ENCODE measurements at places on chromosomes 2 and 18. TPM values are rescaled to one million over a fixed set of nuclear protein-coding genes. Genes with fewer than 3 reads are reported as not detected.

DNA sequence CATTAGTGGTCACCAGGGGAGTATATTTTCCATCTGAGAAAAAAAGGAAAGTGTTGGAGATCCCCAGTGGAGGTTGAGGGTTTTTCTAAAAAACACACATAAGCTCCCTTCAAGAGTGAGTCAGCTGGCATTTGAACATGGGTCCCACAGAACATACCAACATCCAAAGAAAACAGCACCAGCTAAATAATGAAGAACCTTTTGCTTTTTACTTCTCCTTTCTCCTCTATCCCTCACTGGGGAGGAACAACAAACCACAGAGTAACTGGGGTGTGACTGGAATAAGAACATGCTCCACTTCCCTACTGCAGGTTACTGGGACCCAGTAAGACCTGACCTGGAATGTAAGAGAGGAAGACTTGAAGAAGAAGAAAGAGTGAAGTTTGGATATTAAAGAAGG lies 56.5 kb upstream of the RAPH1 start:
- no peak for DNase-seq

DNA sequence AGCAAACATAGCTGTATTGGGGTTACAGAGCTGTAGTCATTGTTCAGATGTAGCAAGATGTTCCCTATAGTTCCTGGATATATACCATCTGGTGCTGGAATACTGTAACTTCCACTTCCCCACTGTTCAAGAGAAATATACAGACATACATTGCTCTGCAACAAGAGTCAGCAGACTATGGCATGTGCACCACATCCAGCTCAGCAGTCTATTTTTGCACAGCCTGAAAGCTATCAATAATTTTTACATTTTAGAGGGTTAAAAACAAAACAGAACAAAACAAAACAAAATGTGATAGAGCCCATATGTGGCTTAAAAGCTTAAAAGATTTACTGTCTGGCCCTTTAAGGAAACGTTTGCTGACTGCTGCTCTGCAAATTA lies 31.8 kb upstream of the VIT start:
- DNase-seq: no peak

GRCh38 chr2:216535454-216535995 lies 36.9 kb downstream of the RPL37A start:
- DNase-seq: peak; percentile 44

DNA sequence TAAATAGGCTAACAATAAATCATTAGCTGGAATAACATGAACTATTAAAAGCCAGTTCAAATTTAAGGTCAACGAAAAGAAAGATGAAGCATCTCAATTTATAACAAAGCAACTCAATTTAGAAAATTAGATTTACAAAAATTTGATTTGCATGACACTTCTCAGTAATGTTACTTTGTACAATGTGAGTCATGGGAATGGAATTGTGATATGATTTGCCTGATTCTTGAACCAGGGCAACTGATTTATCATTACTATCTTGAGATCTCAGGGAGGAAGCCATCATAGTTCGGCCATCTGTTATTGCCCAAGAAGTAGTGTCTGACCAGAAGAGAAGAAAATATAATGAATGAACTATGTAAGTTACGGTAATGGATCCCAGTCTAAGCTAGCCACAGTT lies 193.1 kb downstream of the RIT2 start:
- no peak for DNase-seq

DNA sequence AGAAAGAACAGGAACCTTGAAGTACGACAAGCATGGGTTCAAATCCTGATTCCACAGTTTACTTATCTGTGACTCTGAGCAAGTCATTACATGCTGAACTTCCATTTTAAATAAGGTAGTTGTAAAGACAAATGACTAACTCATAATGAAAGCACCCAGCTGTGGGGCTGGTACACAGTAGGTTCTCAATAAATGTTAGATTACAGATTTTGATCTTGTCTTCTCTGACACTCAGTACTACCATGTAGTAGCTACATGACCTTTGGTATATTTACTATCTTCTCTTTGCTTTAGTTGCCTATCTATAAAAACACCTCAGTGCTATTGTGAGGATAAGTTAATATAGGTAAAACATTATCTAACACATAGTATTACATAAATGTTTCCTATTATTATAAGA lies 3.2 kb downstream of the TRAK2 start:
- no peak for DNase-seq

GRCh38 chr2:124482551-124482950 lies 457.5 kb downstream of the CNTNAP5 start:
- no peak for DNase-seq

GRCh38 chr2:157271590-157272203 lies 14.2 kb downstream of the GALNT5 start:
- no peak for DNase-seq

GRCh38 chr18:76467371-76468190 lies 27.5 kb downstream of the ZNF516 start:
- DNase-seq: peak; percentile 85

DNA sequence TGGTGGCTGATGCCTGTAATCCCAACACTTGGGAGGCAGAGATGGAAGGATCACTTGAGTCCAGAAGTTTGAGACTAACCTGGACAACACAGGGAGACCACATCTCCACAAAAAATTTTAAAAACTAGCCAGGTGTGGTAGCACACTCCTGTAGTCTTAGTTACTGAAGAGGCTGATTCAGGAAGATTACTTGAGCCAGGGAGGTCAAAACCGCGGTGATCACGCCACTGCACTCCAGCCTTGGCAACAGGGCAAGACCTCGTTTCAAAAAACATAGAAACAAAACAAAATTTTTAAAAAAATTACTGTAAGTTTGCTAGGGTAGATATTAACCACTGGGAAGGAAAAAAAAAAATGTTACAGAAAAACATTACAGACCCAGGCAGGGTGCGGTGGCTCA lies 5.8 kb downstream of the ATL2 start:
- no peak for DNase-seq

DNA sequence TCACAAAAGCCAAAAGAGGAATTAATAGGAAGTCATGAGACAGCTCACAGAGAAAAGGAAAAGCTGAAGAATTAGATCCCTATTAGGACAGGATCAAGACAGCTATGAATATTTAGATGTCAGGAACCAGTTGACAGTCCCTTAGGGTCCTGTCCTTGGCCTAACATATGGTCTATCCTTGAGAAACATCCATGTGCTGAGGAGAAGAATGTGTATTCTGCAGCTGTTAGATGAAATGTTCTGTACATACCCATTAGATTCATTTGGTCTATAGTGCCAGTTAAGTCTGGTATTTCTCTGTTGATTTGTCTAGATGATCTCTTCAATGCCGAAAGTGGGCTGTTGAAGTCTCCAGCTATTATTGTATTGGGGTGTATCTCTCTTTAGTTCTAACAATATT lies 37.6 kb upstream of the SLC40A1 start:
- no peak for DNase-seq

DNA sequence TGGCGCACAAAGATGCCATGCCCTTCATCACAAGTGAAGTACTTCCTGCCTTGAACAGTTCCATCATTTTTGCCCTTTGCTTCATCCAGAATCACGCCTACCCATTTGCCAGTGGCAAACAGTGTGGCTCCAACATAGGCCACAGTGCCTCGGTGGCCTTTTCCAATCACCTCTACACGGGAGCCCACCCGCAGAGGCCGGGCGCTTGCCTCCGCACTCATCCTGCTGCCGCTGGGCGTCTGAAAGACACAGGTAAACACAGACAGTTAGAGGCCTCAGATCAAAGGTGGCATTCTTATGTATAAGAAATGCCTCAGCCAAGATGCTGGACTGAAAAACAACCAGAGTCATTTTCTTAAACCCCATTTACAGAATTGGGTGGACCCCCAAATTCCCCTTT lies 2.1 kb downstream of the DCTN1 start:
- no peak for DNase-seq

GRCh38 chr2:160680974-160681373 lies 187.4 kb upstream of the RBMS1 start:
- DNase-seq: no peak

- no peak for DNase-seq
Measured at GRCh38 chr2:28411166-28411755, 18.6 kb downstream of the FOSL2 start.

GRCh38 chr2:206798000-206798399 lies 32.6 kb downstream of the FASTKD2 start:
- no peak for DNase-seq

DNA sequence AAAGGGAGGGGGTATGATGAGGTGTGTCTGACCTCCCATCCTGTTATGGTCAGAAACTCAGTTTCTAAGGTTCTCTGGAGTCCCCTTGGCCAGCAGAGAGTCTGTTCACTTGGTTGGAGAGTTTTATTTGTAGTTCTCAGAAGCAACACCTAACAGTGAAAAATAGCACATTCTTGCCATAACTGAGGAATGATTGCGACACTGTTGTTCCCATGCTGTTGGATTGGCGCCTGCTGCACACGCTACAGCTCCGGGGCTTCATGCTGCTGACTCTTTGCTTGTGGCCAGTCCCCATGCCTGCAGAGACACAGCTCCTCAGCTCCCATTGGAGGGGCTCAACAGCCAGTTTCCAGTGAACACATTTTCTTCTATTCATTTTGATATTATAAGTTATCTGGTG lies 42.1 kb downstream of the TPGS2 start:
- DNase-seq: peak; percentile 60

DNA sequence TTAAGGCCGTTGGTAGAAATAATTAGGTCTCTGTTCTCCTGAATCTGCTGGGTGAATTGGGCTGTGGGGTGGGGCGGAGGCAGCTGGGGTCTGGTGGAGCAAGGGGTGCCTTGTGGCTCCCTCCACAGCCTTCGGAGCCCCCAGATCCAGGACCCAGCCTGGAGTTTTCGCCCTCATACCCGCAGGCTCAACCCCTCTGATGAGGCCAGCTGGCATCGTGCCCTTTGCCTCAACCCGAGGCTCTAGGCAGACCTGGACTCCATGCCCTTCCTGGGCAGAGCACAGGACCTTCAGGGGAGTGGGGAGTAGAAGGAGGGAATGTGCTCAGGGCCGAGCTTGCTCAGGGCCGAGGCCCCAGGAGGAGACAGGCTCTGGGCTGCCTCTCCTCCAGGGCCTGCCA lies 50.3 kb upstream of the SMAD7 start:
- DNase-seq: no peak

DNA sequence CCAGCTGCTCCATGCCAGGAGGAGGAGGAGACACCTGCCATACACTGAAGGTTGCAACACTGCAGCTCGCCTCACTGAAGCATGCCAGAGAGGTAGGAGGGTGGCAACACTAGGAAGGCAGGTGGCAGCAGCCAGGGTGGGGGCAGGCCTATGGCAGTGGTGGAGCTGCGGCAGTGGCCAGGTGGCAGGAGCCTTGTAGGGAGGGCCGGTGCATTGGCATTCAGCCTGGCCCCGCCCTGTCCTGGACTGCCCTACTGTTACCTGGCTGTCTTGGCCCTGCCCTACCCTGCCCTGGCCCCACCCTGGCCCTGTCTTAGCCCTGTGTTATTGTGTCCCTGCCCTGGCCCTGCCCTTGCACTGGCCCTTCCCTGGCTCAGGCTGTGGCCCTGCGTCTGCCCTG lies 7.4 kb upstream of the ANKRD62 start:
- no peak for DNase-seq

DNA sequence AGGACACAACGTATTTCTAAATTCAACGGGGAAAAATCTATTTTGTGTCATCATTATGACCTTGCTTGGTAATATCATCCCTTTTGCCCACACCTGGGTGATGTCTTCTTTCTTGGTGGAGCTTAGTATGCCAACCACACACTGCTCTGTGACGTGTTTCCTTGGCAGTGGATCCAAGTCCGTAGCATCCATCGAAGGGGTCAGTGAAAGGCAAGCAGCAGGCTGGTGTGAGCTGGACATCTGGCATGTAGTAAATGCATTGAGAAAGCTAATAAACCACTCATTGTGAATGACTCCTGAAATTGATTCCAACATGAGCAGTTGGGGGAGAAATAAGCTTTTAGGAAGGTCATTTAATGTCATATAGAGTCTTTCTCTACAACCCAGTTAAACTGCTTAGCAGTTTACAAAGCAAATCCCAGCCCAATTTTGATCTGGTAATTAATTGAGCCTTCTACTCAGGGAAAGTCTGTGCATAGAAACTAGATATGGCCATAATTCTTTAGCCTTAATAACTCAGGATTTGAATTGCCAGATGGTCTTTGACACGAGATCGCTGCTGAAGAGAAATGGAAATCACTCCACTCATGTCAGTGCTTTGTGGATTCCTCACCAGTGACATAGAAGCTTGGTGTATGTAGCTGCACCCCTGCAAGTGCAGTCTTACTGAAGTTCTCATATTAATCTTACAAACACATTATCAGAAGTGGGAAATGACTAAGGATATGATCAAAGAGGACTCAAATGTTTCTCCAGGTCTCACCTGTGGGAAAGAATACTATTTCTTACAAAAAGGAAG lies 494.8 kb downstream of the CMPK2 start:
- no peak for DNase-seq

- no peak for DNase-seq
Measured at GRCh38 chr2:231039821-231040364, 2.6 kb downstream of the C2orf72 start.

SLC5A7 gene
- not detected for total RNA-seq

POLE4 gene
- 13.2 TPM for total RNA-seq

APOB gene
- 3.2 TPM for total RNA-seq

LRATD1 gene
- 113 TPM for total RNA-seq

RAB6C gene
- not detected for total RNA-seq

POMC gene
- 23.3 TPM for total RNA-seq

ITGA6 gene
- total RNA-seq: 141 TPM

MLPH gene
- 37.9 TPM for total RNA-seq

TIGD1 gene
- 5.4 TPM for total RNA-seq

RGPD4 gene
- total RNA-seq: not detected

REG1A gene
- not detected for total RNA-seq

DRC1 gene
- not detected for total RNA-seq

ING5 gene
- 37.0 TPM for total RNA-seq
